ENCODE measurements at places on chromosomes 4 and X. TPM values are rescaled to one million over a fixed set of nuclear protein-coding genes. Genes with fewer than 3 reads are reported as not detected.

The PAGE2B gene
- total RNA-seq = not detected

The CFI gene
- total RNA-seq = 12.8 TPM

The RPA4 gene
- total RNA-seq = 1.6 TPM

The GPR143 gene
- not detected for total RNA-seq

The FRG2 gene
- not detected for total RNA-seq

The STK32B gene
- total RNA-seq = 4.3 TPM

The MAGEA2 gene
- total RNA-seq = not detected

The LRIT3 gene
- not detected for total RNA-seq

The SPIN2A gene
- total RNA-seq = 0.87 TPM

The MAMLD1 gene
- not detected for total RNA-seq

The GYPA gene
- not detected for total RNA-seq

The GPC4 gene
- total RNA-seq = 28.0 TPM

All from stomach (tissue), 19 donors.